Stimulated activated CD8-positive, alpha-beta memory T cell treated with anti-CD3 and anti-CD28 coated beads, Interleukin-2, amount 100 ng/mL, for 48 hours (primary cell): ENCODE measurements at places on chromosomes 13 and 19.

- no peak for DNase-seq
These were observed 22.5 kb downstream of the PABPC3 start for GRCh38 chr13:25118378-25118905.

DNA sequence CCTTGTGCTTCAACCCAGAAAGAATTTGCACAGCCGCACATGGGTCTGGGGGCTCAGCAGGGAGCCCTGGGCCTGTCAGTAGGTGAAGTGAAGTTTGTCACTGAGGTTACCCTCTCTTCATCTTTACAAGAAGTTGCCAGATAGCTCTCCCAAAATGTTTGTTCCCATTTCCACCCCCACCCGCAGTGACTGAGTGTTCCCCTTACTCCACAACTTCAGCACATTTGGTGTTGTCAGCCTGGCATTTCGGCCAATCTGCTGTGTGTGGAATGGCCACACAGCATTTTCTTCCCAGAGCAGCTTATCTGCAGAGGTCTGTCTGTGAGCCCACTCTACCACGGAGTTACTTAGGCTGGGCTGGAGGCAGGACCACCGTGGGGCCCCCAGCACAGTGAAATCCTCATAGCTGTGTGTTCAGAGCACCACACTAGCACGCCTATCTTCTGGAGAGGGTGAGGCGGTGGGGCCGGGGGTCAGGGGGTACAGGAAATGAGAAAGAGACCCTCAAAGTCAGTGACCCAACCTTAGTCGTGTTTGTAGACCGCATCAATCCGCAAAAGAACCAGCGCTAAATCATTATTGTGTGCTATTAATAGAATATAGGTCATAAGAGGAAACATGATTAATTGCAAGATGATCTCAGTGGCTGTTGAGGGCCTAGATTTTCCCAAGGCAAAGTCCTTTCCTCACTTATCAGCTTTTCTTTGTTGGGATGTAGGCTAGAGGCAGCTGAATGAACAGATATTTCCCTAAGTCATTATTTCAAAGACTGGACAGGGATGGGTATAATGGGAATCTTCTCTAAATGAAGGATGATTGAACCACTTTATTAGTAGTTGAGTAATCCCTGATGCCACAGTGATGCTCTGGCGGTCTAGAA, 116.0 kb downstream of the SIPA1L3 start:
- DNase-seq, result no peak

DNA sequence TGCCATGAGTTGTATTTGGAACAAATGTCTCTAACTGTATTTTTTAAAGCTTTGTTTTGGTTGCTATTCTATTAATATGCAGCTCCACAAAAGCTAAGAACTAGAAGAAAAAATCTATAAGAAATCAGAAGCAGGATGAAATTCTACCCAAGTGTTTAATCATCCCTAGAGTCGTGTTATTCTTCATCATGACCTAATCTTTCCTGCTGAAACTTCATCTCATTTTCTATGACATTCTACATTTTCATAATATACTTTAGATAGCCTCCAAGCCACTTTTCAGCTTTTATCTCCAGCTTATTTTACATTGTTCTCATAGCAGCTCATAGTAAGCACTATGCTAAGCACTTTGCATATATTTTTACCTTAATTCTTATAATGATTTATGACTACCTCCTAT, 302.8 kb downstream of the FOXO1 start:
- no peak for DNase-seq

DNA sequence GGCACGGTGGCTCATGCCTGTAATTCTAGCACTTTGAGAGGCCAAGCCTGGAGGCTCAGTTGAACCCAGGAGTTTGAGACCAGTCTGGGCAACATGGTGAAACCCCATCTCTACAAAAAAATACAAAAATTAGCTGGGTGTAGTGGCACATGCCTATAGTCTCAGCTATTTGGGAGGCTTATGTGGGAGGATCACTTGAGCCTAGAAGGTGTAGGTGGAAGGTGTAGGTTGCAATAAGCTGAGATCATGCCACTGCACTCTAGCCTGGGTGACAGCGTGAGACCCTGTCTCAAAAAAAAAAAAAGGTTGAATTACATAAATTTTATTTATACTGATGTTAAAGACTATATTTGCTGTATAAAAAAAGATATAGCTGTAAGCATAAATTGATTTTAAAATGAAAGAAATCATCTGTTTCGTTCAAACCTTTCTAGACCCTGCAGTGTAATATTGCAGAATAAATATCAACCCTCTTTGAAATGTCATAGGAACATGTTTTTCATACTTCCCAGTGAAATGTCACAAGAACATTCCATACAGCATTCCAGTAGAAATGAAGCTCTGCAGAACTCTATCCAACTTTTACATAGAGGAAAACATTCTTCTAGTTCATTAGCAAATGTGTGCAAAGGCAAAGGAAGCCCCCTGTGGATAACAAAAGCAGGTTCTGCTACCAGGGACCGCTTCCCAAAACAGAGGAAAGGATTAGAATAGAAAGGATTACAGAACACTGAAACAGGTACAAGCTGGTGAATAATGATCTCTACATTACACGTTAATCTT, 76.0 kb downstream of the CAB39L start:
- no peak for DNase-seq

GRCh38 chr13:36328821-36329220, 17.4 kb downstream of the SPART start:
- DNase-seq, result no peak

GRCh38 chr19:9627856-9628255, 6.8 kb upstream of the ZNF561 start:
- DNase-seq, result no peak

DNA sequence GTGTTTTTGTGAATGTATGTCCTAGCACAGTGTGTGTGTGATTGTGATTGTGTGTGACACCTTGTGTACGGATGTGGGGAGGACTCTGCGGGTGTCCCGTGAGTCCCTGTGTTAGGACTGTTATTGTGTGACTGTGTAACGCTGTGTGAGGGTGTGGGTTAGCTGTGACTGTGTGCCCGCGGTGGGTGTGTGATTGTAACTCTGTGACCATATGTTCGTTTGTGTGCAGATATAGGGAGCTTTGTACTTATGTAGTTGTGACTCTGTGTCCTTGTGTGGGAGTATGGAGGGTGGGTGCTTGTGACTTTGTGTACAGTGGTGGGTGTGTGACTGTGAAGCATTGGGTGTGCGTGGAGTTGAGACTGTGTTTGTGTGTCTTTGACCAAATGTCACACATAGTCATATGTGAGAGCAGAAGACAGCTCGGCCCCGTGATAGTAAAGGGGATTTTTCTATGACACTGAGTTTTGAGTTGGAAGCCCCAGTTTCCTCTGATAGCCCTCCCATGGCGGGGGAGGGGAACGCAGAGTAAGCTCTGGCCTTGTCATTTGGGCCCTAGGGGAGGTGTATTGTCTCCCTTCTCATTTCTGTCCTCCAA, 949 bp upstream of the ZNF260 start:
- no peak for DNase-seq

- no peak for DNase-seq
These were observed 13.2 kb upstream of the ASF1B start for GRCh38 chr19:14149509-14149994.

GRCh38 chr19:4580961-4581665, 21.6 kb upstream of the SEMA6B start:
- no peak for DNase-seq

DNA sequence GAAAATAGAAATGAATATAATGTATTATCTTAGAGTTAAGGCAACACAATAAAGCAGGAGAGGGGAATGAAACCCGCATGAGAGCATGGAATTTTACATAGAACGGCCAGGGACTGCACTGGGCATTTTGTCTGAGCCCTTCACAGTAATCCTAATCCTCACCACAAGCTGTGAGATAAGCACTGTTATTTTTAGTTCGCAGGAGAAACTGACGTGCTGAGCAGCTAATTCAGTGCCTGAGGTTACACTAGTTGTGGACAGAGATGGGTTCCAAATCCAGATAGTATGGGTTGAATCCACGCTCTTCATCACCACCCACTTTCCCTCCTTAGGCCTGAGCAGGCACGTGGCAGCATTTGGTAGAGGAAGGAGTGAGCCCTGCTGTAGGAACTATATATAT, 24.8 kb upstream of the ZNF527 start:
- no peak for DNase-seq

DNA sequence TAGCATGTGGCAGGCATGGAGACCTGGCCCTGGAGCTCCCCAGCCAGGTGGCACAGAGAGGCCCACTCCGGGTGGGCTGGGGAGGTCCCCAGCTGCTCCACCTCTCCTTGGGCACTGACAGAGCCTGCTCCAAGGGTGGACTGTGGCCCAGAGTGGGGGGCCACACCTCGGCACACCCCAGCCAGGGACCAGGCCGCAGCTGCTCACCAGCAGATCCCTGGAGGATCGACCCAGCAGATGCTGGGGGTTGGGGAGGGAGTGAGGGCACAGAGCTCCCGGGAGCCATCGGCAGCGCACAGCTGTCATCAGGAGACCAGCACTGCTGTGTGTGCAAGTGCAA, 72.0 kb upstream of the KCTD15 start:
- no peak for DNase-seq

DNA sequence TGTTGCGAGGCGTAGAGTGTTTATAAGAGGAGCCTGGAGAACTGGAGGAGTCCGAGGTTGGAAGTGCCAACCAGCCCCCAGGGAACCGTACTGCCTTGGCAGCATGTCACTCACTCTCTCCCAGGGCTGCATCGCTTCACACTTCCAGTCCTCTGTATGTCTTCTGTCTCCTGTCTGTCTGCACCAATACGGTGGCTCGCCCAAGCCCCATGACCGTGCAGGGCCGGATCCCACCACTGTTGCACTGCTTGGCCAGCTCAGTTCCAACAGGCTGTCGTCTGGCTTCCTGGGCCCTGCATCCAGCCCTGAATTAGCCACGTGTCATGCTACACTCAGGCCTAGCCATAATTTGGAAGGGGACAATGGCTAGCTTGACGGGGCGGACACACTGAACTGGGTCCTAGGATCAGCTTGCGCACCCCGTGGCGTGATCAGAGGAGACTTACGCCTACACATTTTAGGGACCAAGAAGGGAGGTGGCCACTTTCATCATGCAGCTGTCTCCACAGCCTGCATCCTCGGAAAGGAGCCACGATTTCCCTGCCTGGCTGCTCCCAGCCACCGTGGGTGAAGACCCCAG, 147.1 kb downstream of the URI1 start:
- DNase-seq, result no peak

- no peak for DNase-seq
These were observed 5.4 kb downstream of the TM9SF2 start for GRCh38 chr13:99506634-99507033.

DNA sequence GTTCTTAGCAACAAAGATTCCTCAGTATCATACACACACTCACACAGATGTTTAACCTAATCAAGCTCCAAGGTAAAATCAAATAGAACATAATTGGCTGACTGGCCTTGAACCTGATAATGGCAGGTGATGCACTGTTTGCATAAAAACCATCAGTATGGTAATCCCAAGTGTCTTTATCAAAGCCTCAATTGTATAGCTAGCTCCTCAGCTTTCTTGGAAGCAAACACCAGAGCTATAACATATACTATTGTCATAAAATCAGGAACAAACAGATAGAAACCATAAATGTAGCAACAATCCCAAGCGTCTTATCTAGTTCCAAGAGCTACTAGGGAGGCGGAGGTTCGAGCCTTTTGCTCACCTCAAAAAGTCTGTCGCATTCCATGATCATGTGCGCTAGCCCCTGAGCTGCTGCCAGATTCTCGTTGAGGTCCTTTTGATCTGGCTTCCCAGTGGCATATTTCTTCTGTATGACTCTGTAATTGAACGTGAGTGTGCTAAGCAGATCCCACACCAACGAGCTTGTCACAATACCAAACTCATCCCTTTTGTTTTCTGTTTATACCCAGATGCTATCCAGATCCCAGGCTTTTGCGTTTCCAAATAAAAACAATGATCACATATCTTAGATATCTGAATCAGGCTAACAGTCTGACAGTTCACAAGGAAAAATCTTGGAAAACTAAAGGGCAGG, 95.3 kb downstream of the KL start:
- no peak for DNase-seq

DNA sequence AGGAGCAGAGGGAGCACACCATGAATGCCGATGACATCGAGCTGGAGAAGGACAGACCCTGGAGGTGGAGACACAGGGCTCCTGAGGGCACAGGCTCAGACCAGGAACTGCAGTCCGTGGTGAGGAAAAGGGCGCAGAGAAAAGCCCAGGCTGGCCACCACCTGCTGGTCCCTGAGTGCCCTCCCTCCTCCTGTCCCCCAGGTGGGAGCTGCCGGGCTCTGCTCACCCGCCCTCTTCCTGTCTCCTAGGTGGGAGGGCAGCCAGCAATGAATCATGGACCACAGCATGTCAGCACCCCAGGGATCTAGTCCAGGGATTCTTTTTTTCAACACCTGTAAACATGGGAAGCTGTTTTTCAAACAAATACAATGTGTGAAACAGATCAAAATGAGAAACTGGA, 94.6 kb upstream of the ARHGEF7 start:
- no peak for DNase-seq

- no peak for DNase-seq
These were observed 3.1 kb downstream of the TMEM86B start for GRCh38 chr19:55225415-55225958.

DNA sequence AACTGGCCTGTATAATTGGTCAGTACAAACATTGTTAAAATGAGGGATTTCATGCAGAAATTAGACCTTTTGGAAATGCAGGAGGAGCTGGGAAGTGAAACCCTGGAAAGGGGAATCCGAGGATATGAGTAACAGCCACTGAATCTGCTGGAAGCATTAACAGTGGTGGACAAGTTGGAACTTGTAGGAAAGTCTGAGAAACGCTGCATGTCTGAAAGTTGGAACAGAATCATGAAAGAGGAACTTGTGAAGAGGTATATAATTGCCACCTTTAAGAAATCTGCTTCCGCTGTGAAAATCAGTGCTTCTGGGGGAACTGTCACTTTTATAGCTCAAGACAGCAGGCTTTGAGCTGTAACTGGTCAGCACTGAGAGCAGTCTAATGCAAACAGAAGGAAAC, 716.5 kb upstream of the PRR20A start:
- no peak for DNase-seq

DNA sequence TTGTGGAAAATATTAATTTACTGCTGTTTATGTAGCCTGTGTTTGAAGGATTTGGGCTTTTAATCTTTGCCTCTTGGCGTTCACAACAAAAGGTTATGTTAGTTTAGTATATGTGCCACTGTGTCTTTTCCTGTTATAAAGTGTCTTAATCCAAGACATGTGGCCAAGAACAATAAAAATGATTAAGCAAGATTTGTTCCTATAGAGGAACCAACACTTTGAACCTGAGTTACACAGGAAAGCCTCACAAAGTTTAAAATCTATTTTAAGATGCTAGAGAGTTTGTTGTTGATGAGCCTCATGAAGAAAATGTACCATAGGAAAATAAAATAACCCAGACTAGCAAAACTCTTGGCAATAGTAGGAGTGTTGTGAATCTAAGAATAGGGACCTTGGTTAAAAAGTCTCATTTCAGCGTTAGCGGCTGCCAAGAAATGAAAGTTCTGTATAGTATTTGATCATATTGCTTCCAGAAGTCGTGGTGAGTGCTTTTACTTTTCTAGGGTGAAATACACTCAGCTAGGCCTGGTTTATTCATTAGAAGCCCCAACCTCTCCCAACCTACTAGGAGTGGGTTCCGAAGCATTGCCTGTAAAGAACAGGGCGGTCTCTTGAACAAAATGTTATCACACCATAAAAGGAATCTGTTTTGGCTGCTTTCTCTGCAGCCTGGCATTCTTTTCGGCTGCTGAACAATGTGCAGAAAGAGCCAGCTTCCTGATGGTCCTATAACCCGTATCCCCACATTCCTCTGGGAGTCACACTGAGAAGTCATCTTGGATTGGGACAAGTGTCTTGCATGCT, 102.6 kb downstream of the LRCH1 start:
- no peak for DNase-seq
